ENCODE measurements at places on chromosomes 3 and 15. TPM values are rescaled to one million over a fixed set of nuclear protein-coding genes. Genes with fewer than 3 reads are reported as not detected.

DNA sequence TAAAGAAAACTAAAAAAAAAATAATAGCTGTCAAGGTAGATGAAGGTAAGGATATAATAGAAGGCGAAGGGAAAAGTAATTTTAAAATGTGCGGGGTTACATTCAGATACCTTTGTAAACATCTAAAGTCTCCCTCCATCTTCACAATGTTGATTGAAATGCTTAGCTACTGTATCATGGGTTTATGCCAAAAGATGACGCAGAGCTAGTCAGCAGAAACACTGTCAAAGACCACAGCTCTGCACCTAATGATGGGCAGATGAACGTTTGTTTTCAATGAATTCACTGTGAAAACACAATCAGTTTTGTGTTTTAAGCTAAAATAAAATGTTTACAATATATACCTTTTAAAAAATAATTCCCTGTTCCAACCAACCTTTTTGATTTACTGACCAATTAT, 61.2 kb downstream of the RFTN1 start:
- ATAC-seq, result no peak

LCMT2 gene
- 7.8 TPM for total RNA-seq

DNA sequence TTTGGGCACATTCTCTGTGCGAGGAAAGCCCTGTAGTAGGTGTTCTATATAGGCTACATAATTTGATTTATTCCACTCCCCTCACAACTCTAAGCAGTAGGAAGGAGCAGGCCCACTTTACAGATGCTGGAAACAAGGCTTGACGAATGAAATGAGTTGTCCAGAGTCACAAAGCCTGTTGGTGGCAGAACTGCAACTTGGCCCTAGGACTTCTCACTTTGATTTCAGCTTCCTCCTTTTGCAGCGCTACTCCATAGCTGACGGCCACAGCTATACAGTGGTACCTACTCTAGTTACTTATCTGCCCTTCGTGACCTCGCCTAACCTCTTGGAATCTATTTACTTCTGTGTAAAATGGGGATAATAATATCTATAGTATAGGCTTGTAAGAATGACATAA, 2.5 kb upstream of the IRAK2 start:
- no peak for ATAC-seq

DNA sequence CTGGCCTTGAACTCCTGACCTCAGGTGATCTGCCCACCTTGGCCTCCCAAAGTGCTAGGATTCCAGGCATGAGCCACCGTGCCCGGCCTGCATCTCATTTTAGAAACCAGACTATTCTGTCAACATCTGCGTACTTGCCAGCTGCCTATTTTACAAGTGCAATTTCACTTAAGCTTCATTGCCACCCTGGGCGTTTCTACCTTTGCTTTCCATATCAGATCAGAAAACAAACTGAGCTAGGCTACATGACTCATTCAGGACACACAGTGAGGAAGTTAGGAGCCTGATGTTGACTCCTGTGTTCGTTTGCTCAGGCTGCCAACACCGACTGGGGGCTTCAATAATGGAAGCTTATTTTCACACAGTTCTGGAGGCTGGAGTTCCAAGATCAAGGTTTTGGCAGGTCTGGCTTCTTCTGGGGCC, 42.3 kb upstream of the KLHL25 start:
- peak; percentile 58 for ATAC-seq

TP63 gene
- total RNA-seq, result 190 TPM

CLDN1 gene
- 40.3 TPM for total RNA-seq

GRCh38 chr3:136728918-136729317, 23.3 kb downstream of the STAG1 start:
- peak; percentile 63 for ATAC-seq

GRCh38 chr3:132279030-132279429, 38.2 kb upstream of the ACP3 start:
- no peak for ATAC-seq

DNA sequence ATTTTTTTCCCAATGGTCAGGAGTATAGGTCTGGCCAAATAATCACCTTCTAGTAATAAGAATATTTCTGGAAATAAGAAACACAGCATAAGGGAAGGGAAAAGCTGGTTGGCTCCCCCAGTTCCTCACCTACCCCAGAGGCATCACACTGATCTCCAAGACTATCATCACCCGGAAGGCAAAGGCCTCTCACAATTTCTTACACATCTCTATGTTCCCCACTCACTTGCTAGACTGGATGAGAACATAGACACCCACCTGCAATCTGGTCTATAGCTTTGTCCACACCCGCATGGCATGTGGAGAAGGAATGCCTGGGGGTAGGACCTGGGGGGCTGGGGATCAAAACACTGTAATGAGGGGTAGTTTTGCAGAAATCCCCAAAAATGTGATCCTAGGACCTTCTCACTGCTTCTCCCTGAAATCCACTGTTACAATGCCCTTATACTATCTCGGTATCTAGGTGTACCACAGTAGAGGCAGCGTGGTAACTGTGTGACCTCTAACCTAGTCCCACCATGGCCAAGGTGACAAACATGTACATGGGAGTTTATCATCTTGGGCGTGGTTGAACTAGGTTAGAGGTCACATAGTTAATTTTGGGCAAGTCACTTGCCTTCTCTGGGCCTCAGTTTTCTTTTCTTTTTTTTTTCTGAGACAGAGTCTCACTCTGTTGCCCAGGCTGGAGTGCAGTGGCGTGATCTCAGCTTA, 29.5 kb upstream of the NRROS start:
- peak; percentile 11 for ATAC-seq

DNA sequence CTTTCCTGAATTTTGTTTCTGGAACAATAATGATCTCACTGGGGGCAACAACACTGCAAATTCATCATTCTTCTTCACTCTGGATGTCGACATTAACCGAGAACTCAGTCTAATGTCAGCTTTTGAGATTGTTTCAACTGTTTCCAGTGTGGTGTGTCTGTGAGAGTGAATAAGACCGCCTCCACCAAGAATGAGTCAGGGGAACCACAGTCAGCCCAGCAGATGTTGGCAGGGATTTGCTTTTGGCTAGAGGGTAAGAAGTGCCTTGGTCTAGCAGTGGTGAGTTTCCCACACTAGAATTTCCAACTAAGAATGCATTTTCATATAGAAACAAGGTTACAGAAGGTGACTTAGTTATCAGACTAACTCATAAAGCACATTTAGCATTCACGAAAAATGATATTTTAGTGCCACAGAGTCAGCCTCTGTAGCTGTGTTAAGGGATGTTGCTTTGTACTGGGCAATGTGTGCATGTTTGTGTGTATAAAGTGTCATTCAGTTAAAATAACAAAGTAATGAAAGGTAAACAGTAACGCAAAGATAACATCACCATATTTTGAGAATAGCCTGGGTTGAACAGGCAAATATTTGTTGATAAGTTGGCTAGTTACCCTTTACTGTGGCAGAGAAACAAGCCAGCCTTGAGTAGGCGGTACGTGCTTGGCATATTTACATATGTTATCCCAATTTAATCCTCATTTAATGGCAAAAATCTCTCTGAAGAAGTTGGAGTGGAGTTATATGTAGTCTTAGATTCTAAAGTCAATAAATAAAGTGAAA, 33.8 kb downstream of the DRD3 start:
- peak; percentile 72 for ATAC-seq

ATRIP gene
- 6.3 TPM for total RNA-seq

DNA sequence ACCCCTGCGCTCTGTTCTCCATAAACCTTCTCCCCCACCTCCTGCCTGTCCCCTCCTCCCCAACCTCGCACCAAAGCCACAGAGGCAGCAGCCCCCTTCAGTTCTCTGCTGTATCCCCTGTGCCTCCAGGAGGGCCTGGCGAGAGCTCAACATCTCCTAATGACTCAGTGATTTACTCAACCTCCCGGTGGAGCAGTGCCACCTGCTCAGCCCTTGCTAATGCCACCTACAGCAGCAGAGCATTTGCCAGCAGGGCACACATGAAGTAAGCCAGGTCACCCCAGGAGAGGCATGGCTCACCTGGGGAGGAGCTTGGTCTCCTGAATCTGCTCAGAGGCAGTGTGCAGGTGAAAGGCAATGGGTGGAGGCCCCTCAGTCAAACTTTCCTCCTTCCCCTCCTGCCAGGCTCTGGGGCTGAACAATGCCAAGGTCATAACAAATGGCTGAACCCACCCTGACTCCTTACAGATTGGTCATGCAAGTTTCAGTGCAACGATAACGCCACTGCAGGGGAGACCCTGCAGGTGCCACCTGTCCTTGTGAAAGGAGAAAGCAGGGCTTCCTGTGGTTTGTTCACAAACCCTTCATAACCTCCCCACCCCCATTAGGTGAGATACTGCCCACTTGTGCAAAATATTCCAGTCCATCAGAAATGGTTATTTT, 19.8 kb downstream of the TRPM1 start:
- peak; percentile 88 for ATAC-seq

IL20RB gene
- total RNA-seq, result 94.7 TPM

TNNC1 gene
- 0.88 TPM for total RNA-seq

MED12L gene
- total RNA-seq, result 0.32 TPM

SLC2A2 gene
- not detected for total RNA-seq

DNA sequence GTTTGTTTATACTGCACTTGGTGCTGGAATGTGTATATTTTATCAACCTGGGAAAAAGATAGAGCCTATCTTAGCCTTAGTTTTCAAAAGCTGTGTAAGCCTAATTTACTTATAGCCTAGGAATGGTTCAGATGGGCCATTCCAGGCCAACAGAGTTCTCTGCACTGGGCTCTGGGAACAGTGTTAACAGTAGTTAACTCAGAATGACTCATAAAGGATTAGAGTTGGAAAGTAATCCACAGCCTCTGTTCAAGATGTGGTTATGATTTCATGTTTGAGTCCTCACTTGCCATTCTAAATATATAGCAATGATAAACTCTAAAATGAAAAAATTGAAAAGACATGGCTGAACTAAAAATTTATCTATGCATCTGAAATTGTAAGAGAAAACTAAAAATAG, 22.6 kb upstream of the PEX5L start:
- no peak for ATAC-seq

DNA sequence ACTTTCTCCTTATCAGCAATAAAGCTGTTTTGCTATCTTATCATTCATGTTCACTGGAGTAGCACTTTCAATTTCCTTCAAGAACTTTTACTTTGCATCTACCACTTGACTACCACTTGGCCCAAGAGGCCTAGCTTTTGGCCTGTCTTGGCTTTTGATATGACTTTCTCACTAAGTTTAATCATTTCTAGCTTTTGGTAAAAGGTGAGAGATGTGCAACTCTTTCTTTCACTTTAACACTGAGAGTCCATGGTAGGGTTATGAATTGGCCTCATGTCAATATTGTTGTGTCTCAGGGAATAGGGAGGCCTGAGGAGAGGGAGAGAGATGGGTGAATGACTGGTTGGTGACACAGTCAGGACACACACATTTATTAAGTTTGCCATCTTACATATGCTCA, 31.0 kb upstream of the FAM3D start:
- no peak for ATAC-seq

RGMA gene
- 40.5 TPM for total RNA-seq

DNA sequence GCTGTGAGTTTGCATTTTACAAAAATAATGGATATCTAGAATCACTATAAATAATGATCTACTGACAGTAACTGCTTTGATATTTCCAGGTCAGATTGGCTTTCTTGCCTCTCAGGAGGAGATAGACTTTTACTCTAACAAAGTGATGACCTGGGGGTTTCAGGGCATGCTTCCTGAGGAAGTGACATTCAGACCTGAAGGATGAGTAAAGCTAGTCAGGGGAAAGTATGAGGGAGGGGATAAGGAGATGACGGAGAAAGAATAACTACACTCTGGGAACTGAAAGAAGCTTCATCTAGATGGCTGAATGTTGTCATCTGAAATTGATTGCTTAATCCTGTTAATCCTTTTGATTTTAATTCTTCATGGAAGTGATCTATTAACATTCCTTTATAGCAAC, 32.2 kb downstream of the ARMC8 start:
- no peak for ATAC-seq

CIDEC gene
- total RNA-seq, result not detected

DNA sequence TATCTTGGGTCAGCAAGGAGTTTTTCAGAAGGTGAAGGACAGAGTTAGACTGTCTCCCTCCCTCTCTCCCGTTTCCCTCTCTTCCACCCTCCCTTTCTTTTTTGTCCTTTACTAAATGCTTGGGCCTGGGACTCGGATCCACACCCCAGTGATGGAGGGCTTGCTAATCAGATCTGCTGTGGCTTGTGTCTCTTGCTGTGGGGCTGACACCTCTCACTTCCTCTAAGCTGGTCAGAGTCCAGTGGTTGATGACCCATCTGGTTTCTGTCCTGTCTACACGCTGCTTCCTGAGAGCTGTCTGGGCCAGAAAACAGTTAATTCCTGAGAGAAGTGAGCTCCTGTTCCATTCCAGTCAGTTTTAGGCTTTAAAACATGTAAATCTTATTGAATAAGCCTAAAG, 849 bp downstream of the TRAK1 start:
- no peak for ATAC-seq

ELL3 gene
- total RNA-seq, result 12.7 TPM

DNA sequence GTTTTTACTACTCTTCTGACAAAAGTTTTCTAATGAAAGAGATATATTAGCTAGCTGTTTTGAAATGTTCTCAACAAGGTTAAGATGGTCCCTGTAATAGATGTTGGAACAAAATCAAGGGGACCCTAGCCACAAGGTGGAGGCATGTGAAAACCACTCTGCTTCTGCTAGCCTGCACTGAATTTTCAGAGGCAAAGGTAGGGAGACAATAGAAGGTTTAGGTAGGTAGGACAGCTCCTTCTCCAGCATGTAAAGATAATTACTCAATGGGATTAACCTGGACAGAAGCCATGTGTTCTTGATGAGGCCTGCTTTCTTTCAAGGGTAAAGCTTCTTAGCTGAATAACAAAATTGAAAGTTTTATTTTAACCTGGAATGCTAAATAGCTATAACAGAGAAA, 333.5 kb downstream of the LSAMP start:
- peak; percentile 52 for ATAC-seq

DNA sequence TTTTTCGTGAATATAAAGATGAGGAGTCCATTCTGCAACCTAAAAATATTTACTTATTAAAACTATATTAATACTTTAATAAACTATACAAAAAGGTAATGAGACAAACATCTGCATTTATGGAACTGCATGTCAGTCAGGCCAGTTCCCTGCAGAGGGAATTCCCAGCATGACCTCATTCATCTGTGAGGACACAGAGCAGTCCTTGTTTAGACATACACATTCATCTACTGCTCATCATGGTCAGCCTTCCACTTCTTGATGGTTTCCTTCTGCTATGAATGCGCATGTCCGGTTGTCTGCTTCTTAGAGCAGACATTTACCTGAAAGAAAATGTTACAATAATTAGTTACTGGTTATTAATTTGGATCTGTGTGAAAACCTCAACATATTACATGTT, 3.3 kb upstream of the ACTR8 start:
- no peak for ATAC-seq

All from esophagus mucosa (tissue), 1 donor.